Upper lobe of right lung (tissue), 1 donor: ENCODE measurements at places on chromosomes 5 and 9. TPM values are rescaled to one million over a fixed set of nuclear protein-coding genes. Genes with fewer than 3 reads are reported as not detected.

The PHF24 gene
- total RNA-seq = 0.23 TPM

The TPPP gene
- total RNA-seq = 16.1 TPM

The FASTKD3 gene
- total RNA-seq = 8.0 TPM

The EXOC3 gene
- total RNA-seq = 59.5 TPM

The LVRN gene
- total RNA-seq = 0.20 TPM

The MARCOL gene
- not detected for total RNA-seq

The FBP2 gene
- not detected for total RNA-seq

The CD14 gene
- 127 TPM for total RNA-seq

The PAEP gene
- not detected for total RNA-seq

- no peak for DNase-seq
- no peaks in the 10 kb centered on the region for H3K4me1 ChIP-seq
- no peak overlapping the region for H3K27ac ChIP-seq
- H3K36me3 ChIP-seq = no peaks in the 10 kb centered on the region
- H3K4me3 ChIP-seq = no peak overlapping the region
Observed at GRCh38 chr5:108686676-108687075, 61.0 kb upstream of the FER start.

DNA sequence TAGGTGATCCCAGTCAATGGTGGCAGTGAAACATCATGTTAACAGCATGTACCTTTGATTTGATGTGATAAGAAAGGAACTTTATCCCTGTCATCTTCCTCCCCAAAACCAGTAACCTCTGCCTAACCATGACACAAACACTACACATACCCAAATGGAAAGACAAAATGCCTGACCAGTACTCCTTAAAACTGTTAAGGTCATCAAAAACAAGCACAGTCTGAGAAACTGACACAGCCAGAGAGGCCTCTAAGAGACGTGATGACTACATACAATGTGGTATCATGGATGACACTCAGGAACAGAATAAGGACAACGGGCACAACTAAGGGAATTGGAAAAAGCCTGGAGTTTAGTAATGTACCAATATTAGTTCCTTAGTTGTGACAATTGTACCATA is 3.9 kb upstream of the IL5 start:
- no peak overlapping the region for H3K27ac ChIP-seq
- no peaks in the 10 kb centered on the region for H3K4me1 ChIP-seq
- no peaks in the 10 kb centered on the region for H3K36me3 ChIP-seq

GRCh38 chr5:85096421-85096820 is 711.7 kb upstream of the EDIL3 start:
- no peaks in the 10 kb centered on the region for H3K27me3 ChIP-seq
- no peak overlapping the region for H3K27ac ChIP-seq
- no peaks in the 10 kb centered on the region for H3K4me1 ChIP-seq
- H3K4me3 ChIP-seq = no peak overlapping the region
- no peak for DNase-seq
- H3K36me3 ChIP-seq = no peaks in the 10 kb centered on the region

- no peaks in the 10 kb centered on the region for H3K27me3 ChIP-seq
- no peak overlapping the region for H3K27ac ChIP-seq
- peaks cover 24% of the 10 kb centered on the region for H3K36me3 ChIP-seq
- no peaks in the 10 kb centered on the region for H3K4me1 ChIP-seq
- DNase-seq = no peak
Observed at GRCh38 chr5:157362012-157362411, 96.1 kb downstream of the CYFIP2 start.

GRCh38 chr5:14574096-14574495 is 7.5 kb upstream of the OTULINL start:
- peak overlapping the region; percentile 11 for H3K27ac ChIP-seq
- DNase-seq = no peak
- peaks cover 14% of the 10 kb centered on the region for H3K4me1 ChIP-seq
- H3K36me3 ChIP-seq = no peaks in the 10 kb centered on the region
- H3K4me3 ChIP-seq = no peak overlapping the region

GRCh38 chr5:4068171-4068570 is 472.5 kb downstream of the IRX1 start:
- no peaks in the 10 kb centered on the region for H3K27me3 ChIP-seq
- no peak overlapping the region for H3K4me3 ChIP-seq
- H3K4me1 ChIP-seq = no peaks in the 10 kb centered on the region
- no peak overlapping the region for H3K27ac ChIP-seq

DNA sequence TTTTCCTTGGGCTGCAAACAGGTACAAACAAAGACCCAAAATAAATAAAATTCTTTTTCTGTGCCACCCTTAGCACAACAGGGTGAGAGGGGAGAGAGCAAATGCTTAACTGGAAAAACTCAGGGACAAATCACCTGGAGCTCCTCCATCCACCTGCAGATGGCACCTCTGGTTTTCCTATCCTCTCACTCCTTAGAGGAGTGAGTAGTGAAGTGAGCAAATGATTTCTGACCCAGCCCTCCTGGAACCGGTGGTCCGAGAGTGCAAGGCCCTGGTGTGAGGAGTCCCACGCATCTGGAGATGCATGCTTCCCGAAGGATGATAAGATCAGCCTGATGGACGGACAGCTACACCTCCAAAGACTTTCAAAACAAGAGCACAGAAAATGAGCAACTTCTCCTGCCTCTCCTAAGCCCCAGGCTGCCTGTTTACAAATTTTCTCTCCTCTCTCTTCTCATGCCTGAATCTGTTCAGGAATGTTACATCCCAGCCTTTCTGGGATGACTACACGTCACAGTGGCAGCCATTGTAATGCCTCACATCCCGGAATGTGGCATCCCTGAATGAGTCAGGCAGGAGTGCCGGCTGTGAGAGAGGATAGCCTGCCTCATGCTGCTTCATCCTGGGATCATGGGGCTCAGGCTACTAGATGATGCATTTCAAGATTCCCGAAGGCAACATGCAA is 86.4 kb downstream of the ADRB2 start:
- DNase-seq = no peak
- H3K4me3 ChIP-seq = no peak overlapping the region
- no peaks in the 10 kb centered on the region for H3K27me3 ChIP-seq
- peaks cover 61% of the 10 kb centered on the region for H3K4me1 ChIP-seq

GRCh38 chr5:77322406-77322805 is 111.9 kb downstream of the PDE8B start:
- no peak overlapping the region for H3K27ac ChIP-seq
- no peaks in the 10 kb centered on the region for H3K4me1 ChIP-seq
- H3K36me3 ChIP-seq = no peaks in the 10 kb centered on the region
- no peak overlapping the region for H3K4me3 ChIP-seq
- H3K27me3 ChIP-seq = no peaks in the 10 kb centered on the region

- H3K27me3 ChIP-seq = no peaks in the 10 kb centered on the region
- no peaks in the 10 kb centered on the region for H3K4me1 ChIP-seq
- H3K4me3 ChIP-seq = no peak overlapping the region
- no peak overlapping the region for H3K27ac ChIP-seq
Observed at GRCh38 chr9:87810679-87811178, 71.9 kb upstream of the SPATA31E1 start.

- H3K27me3 ChIP-seq = no peaks in the 10 kb centered on the region
- no peak overlapping the region for H3K27ac ChIP-seq
- no peak overlapping the region for H3K4me3 ChIP-seq
- DNase-seq = no peak
Observed at GRCh38 chr9:123724211-123724796, 205.6 kb downstream of the DENND1A start.

- peaks cover 7% of the 10 kb centered on the region for H3K4me1 ChIP-seq
- H3K27me3 ChIP-seq = no peaks in the 10 kb centered on the region
- no peak overlapping the region for H3K27ac ChIP-seq
- DNase-seq = no peak
Observed at GRCh38 chr9:108813951-108814601, 41.7 kb downstream of the ACTL7B start.

- H3K27ac ChIP-seq = no peak overlapping the region
- no peak overlapping the region for H3K4me3 ChIP-seq
- no peaks in the 10 kb centered on the region for H3K27me3 ChIP-seq
- no peak for DNase-seq
- no peaks in the 10 kb centered on the region for H3K4me1 ChIP-seq
Observed at GRCh38 chr5:85663708-85664031, 954.1 kb upstream of the COX7C start.

- H3K4me1 ChIP-seq = no peaks in the 10 kb centered on the region
- H3K4me3 ChIP-seq = no peak overlapping the region
- no peaks in the 10 kb centered on the region for H3K27me3 ChIP-seq
- H3K36me3 ChIP-seq = no peaks in the 10 kb centered on the region
Observed at GRCh38 chr9:14633906-14634565, 59.2 kb downstream of the ZDHHC21 start.

GRCh38 chr9:91146391-91147019 is 215.2 kb downstream of the AUH start:
- H3K4me1 ChIP-seq = no peaks in the 10 kb centered on the region
- H3K36me3 ChIP-seq = no peaks in the 10 kb centered on the region
- H3K27ac ChIP-seq = peak overlapping the region; percentile 4
- H3K4me3 ChIP-seq = no peak overlapping the region
- H3K27me3 ChIP-seq = no peaks in the 10 kb centered on the region

DNA sequence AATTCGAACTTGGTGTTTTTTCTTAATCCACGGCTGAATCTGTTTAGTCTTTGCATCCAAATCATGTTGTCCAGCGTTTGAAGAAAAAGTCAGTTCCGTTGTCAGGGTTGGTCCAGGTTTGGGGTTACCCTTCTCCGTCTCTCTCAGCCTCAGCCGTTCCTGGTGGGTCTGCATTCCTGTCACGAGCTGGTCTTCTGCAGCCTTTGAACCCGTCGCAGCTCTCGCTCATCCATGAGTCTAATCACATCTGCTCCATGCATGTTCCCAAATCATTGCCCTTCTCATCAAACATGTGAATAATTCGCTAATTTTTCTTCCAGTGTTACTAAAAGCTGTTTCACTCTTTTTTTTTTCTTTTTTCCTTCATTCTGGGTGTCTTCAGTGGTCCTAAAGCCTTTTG is 39.0 kb upstream of the EXOC3 start:
- no peaks in the 10 kb centered on the region for H3K27me3 ChIP-seq
- no peak overlapping the region for H3K27ac ChIP-seq
- H3K36me3 ChIP-seq = no peaks in the 10 kb centered on the region
- H3K4me3 ChIP-seq = no peak overlapping the region

GRCh38 chr9:93380410-93381060 is 71.0 kb upstream of the FAM120A start:
- H3K36me3 ChIP-seq = no peaks in the 10 kb centered on the region
- no peak overlapping the region for H3K27ac ChIP-seq
- no peak overlapping the region for H3K4me3 ChIP-seq
- no peak for DNase-seq
- no peaks in the 10 kb centered on the region for H3K4me1 ChIP-seq

- peaks cover 40% of the 10 kb centered on the region for H3K4me1 ChIP-seq
- H3K27ac ChIP-seq = no peak overlapping the region
- no peak for DNase-seq
- H3K27me3 ChIP-seq = no peaks in the 10 kb centered on the region
Observed at GRCh38 chr9:111940697-111941096, 44.1 kb downstream of the UGCG start.

DNA sequence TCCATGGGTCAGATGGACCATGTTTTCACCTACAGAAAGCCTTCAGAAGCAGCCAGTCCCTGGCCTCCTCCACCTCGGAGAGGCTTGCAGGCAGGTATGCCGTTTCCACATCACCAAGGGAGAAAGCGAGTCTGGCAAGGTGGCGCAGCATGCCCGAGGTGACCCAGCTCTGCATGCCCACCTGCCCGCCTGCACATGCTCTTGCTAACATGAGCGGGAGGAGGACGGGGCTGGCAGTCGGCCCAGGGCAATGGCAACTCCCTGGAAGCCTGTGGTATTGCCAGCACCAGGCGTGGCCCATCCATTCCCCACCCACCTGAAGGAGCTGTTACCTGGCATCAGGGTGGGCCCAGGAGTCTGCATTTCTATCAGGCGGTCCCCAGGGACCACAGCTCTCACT is 3.3 kb upstream of the NINJ1 start:
- DNase-seq = peak; percentile 68
- no peak overlapping the region for H3K27ac ChIP-seq
- H3K27me3 ChIP-seq = no peaks in the 10 kb centered on the region
- no peaks in the 10 kb centered on the region for H3K36me3 ChIP-seq

DNA sequence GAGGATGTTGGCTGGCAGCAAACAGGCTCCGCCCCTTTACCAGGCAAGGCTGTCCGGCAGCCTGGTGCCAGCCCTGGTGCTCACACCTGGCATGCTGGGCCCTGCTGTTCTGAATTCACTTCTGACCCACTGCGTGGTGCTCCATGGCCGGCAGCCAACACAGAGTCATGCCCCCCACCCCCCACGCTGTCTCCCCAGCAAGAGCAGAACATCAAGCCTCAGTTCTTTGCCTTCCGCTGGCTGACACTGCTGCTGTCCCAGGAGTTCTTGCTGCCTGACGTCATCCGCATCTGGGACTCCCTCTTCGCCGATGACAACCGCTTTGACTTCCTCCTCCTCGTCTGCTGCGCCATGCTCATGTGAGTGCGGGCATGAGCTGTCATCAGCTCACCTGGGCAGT is 12.6 kb upstream of the ENDOG start:
- H3K36me3 ChIP-seq = peaks cover 75% of the 10 kb centered on the region
- no peak overlapping the region for H3K4me3 ChIP-seq

DNA sequence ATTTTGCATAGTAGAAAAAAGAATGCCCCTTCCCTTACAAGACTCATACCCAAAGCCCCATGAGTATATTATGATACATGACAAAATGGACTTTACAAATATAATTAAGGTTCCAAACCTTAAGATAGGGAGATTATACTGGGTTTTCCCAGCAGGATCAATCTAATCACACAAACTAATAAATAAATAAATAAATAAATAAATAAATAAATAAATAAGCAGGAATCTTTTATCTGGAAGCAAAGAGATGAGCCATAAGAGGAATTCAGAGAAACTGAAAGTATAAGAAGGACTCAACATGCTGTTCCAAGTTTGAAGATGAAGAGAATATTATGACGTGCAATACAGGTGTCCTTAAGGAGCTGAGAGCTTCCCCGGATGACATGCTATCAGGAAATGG is 1174.5 kb downstream of the DTWD2 start:
- H3K36me3 ChIP-seq = no peaks in the 10 kb centered on the region
- no peak overlapping the region for H3K27ac ChIP-seq
- H3K27me3 ChIP-seq = no peaks in the 10 kb centered on the region
- H3K4me1 ChIP-seq = no peaks in the 10 kb centered on the region
- DNase-seq = no peak

GRCh38 chr5:136409000-136409399 is 43.7 kb upstream of the TRPC7 start:
- H3K27ac ChIP-seq = no peak overlapping the region
- no peaks in the 10 kb centered on the region for H3K4me1 ChIP-seq
- H3K36me3 ChIP-seq = no peaks in the 10 kb centered on the region
- H3K27me3 ChIP-seq = no peaks in the 10 kb centered on the region
- H3K4me3 ChIP-seq = no peak overlapping the region
